ENCODE measurements at places on chromosomes 2 and 18.

- no peak for DNase-seq
These were observed 245.7 kb downstream of the TNS1 start for GRCh38 chr2:217757108-217757463.

- DNase-seq, result no peak
These were observed 19.1 kb downstream of the MRPS9 start for GRCh38 chr2:105057005-105057404.

- no peak for DNase-seq
These were observed 39.5 kb downstream of the TPRKB start for GRCh38 chr2:73697606-73698005.

- no peak for DNase-seq
These were observed 198.9 kb upstream of the SH3BP4 start for GRCh38 chr2:234752966-234753365.

DNA sequence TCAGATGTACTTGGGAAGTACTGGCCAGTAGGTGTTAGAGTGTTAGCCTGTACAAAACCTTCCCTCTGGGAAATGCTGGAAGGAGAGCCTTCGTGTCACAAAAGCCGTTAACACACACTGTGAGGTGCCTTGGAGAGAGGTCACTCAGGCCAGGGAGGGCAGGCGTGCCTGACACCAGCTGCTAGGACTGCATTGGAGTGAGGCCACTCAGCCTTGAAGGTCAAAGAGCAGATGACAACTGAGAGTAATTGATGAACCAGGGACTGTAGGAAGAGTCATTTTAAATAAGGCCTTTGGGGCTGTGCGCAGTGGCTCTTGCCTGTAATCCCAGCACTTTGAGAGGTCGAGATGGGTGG is 45.4 kb downstream of the ASAP2 start:
- no peak for DNase-seq

GRCh38 chr18:10320791-10321190 is 133.6 kb upstream of the APCDD1 start:
- DNase-seq, result no peak

Data from left colon (tissue), 2 donors.